Suppressor macrophage treated with lipopolysaccharide for 1 hour (primary cell): ENCODE measurements at places on chromosomes 16 and 17.

DNA sequence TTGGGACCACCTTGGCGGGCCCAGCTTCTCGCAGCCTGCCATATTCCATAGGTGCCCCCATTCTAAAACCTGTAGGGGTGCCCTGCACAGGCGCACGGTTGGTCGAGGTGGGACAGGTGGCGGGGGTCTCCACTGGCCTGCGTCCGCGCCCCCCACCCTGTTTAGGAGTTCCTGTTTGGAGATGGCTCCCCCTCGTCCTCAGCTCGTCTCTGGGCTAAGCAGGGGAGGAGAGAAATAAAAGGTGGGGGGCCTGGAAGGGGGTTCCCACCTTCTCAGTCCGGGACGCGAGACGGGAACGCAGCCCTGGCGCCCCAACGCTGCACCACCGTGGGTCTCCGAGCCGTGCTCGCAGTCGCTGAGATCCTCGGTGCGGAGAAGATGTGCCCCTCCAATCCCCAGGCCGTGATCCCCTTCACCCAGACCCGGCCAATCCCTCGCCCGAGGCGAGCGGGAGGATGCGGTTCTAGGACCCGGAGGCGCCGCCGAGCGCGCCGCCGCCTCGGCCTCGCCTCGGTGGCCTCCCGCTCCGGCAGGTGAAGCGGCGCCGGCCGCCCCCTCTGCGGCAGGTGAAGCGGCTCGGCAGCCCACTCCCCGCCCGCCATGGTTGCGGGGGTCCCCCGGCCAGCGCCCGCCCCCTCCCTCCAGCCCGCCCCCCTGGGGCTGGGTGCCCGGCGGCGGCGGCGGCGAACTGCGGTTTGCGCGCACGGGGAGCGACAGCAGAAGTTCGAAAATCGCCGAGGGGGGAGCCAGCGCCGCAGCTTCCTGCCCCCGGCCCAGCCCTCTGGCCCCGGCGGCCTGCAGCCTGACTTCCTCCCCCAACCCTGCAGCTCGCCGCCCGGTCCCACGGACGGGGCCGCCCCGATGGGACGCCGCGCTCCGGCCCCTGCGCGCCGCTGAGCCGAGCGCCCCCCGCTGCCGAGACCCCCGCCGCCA lies at the start of gene FMNL1:
TSS of gene FMNL1 (plus strand) at position 805 of the 933 bp plus-strand sequence. CDS start 240 bp downstream, outside the sequence.
- peak; percentile 89 for DNase-seq

DNA sequence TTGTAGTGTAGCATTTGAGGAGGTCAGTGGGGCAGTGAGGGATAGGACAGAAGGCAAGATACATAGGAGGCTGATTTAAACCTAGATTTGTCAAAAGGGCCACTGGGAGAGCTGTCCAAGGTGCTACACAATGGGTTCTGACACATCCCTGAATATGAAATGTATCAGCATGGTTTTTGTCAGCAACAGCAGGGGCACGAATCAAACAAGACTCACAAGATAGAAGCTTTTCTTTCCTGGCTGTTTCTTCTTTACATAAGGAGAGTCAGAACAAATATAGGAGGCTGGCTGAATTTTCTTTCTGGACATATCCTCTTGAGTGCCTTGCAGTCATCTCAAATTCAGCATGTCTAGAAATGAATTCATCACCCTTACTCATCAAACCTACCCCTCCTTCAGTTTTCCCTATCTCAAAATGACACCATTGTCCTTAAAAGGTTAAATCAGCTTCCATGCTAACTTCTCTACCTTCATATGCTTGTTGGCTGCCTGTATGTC lies 130.5 kb downstream of the NPIPB5 start:
- DNase-seq, result peak; percentile 81

GRCh38 chr17:74130276-74130675 lies 73.2 kb upstream of the RPL38 start:
- DNase-seq, result no peak

GRCh38 chr16:55411231-55411630 lies 67.8 kb upstream of the MMP2 start:
- DNase-seq, result peak; percentile 54

- peak; percentile 73 for DNase-seq
These were observed 4.1 kb downstream of the PAM16 start for GRCh38 chr16:4347010-4347409.

DNA sequence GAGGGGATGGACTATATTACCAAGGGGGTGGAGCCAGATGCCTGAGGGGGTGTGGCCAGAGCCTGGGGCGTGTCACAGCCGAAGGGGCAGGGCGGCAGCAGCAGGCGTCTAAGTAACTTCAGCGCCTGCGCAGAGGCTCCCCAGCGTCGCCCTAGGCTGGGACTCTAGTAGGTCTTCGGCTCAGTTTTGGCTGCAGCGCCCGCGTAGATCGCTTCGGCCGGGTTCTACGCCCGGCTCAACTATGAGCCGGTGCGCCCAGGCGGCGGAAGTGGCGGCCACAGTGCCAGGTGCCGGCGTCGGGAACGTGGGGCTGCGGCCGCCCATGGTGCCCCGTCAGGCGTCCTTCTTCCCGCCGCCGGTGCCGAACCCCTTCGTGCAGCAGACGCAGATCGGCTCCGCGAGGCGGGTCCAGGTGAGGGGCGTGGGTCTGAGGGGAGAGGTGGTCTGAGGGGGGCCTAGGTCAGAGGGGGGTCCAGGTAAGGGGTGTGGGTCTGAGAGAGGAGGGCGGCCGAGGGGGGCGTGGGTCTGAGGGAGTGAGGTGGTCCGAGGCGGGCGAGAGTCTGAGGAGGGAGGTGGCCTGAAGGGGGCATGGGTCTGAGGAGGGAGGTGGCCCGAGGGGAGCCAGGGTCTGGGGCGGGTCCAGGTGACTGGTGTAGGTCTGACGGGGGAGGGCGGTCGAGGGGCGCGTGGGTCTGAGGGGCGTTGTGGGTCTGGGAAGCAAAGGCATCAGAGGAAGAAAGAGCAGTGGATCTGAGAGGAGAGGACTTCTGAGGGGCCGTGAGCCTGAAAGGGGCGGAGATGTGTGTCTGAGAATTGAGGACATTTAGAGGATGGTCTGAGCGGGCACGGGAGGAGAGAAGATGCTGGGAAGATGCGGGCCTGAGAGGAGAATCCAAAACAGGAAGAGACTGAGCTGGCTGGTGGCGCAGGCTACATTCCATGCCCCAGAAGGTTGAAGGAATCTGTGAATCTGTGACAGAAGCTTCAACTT lies at the start of gene LPCAT2:
TSS of gene LPCAT2 (plus strand) at position 132 of the 991 bp plus-strand sequence. CDS start at position 242, 110 bp downstream.
- DNase-seq, result peak; percentile 94

DNA sequence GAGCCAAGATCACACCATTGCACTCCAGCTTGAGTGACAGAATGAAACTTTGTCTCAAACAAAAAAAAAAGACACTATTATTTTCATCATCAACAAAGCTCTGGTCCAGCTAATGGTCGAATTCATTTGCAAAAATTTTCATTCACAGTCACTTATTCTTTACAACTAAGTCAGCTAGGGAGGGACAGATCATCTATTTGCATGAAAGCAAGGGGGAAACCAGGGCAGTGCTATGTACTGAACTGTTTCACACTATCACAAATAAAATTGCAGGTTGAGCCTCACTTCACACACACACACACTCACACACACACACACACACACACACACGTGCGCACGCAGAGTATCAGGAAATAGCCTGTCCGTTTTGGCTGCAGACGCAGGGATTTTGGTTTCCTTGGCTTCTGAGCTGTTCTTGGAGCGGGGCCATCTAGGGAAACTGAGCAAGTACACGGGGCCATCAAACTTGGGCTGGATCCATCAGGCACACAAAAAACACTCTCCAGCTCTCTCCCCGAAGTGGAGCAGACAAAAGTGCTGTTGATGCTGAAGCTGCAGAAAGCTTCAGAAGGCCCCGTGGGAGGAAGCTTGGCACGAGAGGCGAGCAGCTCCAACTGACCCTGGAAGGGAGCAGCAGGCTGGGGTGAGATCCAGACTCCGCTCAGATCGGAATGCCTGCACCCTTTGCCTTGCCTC lies 44.3 kb upstream of the HELZ start:
- DNase-seq, result peak; percentile 30

- no peak for DNase-seq
These were observed 1.2 kb downstream of the BRIP1 start for GRCh38 chr17:61862105-61862574.

DNA sequence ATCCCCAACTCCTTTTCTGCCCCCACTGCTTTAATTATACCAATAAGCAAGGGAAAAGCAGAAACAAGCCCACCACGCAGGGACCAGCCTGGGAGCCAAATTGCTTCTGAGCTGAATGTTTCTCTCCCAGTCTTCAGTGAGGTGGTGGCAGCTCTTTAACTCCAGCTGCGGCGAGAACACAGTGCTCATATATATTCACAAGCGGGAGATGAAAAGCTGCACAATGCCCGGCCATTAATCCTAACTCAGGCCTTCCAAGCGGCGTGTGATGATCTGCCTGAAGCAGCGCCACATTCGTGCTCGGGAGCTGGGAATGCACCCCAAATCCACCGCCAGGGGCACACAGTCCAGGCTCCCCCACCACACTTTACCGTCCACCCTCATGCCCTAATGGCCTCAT lies 203.7 kb upstream of the SDK2 start:
- no peak for DNase-seq

DNA sequence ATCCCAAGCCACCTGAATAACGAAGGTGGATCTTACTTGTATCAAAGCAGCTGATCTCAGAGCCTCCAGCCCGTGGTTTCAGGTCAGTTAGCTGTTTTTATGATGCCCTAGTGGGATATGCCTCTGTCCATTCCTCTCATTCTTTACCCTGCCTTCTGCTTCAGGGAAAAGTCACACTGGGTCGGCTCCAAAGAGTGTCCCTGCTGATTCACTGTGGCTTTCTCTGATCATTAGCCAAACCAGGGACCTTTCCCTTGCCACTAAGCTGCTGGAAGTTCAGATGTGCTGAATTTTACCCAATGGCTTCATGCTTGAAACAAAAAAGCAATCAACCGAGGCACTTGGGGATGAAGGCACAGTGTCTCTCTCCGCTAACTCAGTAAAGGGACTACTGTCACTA lies 170.2 kb upstream of the SALL1 start:
- DNase-seq, result no peak

DNA sequence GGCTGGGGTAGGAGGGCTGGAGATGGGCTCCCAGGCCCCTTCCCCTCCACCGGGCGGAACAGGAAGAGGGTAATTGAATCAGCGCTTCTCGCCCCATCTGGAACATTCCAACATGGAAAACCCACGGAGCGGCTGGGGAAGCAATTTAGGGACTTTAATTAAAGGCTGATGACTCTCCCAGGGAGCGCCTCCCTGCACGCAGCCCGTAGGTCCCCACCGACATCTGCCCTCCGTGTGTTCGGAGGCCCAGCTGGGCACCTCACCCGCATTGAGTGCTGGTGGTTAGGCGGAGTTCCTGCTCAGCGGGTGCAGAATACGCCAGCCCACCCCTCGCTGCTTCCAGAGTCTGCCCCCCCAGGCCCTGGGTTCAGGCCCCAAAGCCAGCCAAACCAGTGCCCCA lies 10.0 kb downstream of the HS3ST6 start:
- no peak for DNase-seq

GRCh38 chr17:30524847-30525246 lies 47.6 kb downstream of the GOSR1 start:
- no peak for DNase-seq

GRCh38 chr16:47815655-47816054 lies 340.1 kb downstream of the ABCC12 start:
- DNase-seq, result no peak

DNA sequence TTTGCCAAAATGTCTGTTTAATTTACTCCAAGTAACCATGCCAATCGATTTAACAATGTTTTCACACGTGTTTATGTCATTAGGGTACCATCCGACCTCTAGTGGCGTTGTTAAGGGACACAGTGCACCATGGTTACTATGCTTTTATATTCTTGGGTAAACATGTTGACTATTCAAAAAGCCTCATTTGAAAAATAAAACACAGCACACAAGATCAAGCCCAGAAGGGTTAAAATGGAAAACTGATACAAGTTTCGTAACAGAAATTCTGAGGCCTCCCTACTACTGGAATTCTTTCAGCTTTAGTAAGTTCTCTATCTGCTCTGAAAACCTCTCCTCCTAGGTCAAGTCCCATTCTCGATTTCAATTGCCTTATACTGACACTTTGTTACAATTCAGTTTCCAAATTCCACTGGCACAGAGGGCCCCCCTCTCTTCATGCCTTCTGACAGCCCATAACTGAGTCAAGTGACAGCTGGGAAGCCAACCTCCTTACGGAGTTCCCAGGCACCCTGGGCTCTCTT lies 2.1 kb downstream of the CFAP20 start:
- DNase-seq, result peak; percentile 57
